ENCODE measurements at places on chromosomes 11 and 22. TPM values are rescaled to one million over a fixed set of nuclear protein-coding genes. Genes with fewer than 3 reads are reported as not detected.

Gene A4GALT
- not detected for polyA plus RNA-seq

Gene CREB3L1
- polyA plus RNA-seq: not detected

Gene OR6M1
- not detected for polyA plus RNA-seq

Gene OR51B5
- 0.54 TPM for polyA plus RNA-seq

Gene C22orf31
- 0.34 TPM for polyA plus RNA-seq

Gene SERPING1
- polyA plus RNA-seq: 24.1 TPM

Gene COMT
- polyA plus RNA-seq: 38.5 TPM

Gene HOATZ
- not detected for polyA plus RNA-seq

Gene SLC22A9
- not detected for polyA plus RNA-seq

Gene CSNK2A3
- 4.1 TPM for polyA plus RNA-seq

Gene CCDC73
- 0.91 TPM for polyA plus RNA-seq

Gene OR8D4
- polyA plus RNA-seq: not detected

Gene TTC36
- polyA plus RNA-seq: not detected

Gene OR10A6
- not detected for polyA plus RNA-seq

Gene SF3A1
- 17.2 TPM for polyA plus RNA-seq

Gene SH3BP1
- 0.77 TPM for polyA plus RNA-seq

Gene PDE3B
- 2.3 TPM for polyA plus RNA-seq

Gene ACRV1
- polyA plus RNA-seq: 0.56 TPM

Gene MS4A8
- not detected for polyA plus RNA-seq

Gene VWCE
- not detected for polyA plus RNA-seq

Gene APOL5
- polyA plus RNA-seq: not detected

Gene TPBGL
- polyA plus RNA-seq: 1.0 TPM

Gene APOC3
- not detected for polyA plus RNA-seq

Gene MAPK8IP1
- polyA plus RNA-seq: 3.3 TPM

Gene DLG2
- 404 TPM for polyA plus RNA-seq

Gene EXPH5
- polyA plus RNA-seq: 6.3 TPM

Gene SLC17A6
- polyA plus RNA-seq: not detected

Gene RAB30
- polyA plus RNA-seq: 10.0 TPM

Gene ZC3H12C
- 2.7 TPM for polyA plus RNA-seq

Gene SLC15A3
- polyA plus RNA-seq: not detected

Gene INS
- polyA plus RNA-seq: not detected

Gene LIF
- not detected for polyA plus RNA-seq

Gene SLC25A45
- not detected for polyA plus RNA-seq

Gene RIBC2
- polyA plus RNA-seq: not detected

Gene BATF2
- polyA plus RNA-seq: not detected

Gene ZNF70
- 0.15 TPM for polyA plus RNA-seq

Gene RCN1
- 31.3 TPM for polyA plus RNA-seq

Gene RGL4
- polyA plus RNA-seq: not detected

Gene MUC6
- not detected for polyA plus RNA-seq

Gene GAB4
- not detected for polyA plus RNA-seq

Gene KRTAP5-9
- not detected for polyA plus RNA-seq

Gene ELMOD1
- 495 TPM for polyA plus RNA-seq

Gene PGM2L1
- 3.3 TPM for polyA plus RNA-seq

Gene IGLL5
- not detected for polyA plus RNA-seq

Gene POU2AF2
- not detected for polyA plus RNA-seq

Gene MMP1
- polyA plus RNA-seq: not detected

All from Purkinje cell (primary cell).